ENCODE measurements at places on chromosomes 1 and 21.

- DNase-seq: no peak
Observed at GRCh38 chr1:208225954-208226937, 17.9 kb downstream of the PLXNA2 start.

- no peak for DNase-seq
Observed at GRCh38 chr1:185564816-185565215, 169.4 kb upstream of the HMCN1 start.

DNA sequence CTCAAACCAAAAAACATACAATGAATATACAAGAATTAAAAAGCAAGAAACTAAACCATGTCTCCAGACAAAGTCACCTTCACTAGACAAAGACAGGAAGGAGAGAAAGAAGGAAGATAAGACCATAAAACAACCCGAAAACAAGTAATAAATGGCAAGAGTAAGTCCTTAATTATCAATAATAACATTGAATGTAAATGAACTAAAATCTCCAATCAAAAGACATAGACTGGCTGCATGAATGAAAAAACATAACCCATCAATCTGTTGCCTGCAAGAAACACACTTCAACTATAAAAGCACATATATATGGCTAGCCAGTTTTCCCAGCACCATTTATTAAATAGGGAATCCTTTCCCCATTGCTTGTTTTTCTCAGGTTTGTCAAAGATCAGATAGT lies 100.8 kb upstream of the SAMSN1 start:
- DNase-seq: no peak

GRCh38 chr1:169201084-169201619 lies 94.7 kb downstream of the ATP1B1 start:
- DNase-seq: no peak

DNA sequence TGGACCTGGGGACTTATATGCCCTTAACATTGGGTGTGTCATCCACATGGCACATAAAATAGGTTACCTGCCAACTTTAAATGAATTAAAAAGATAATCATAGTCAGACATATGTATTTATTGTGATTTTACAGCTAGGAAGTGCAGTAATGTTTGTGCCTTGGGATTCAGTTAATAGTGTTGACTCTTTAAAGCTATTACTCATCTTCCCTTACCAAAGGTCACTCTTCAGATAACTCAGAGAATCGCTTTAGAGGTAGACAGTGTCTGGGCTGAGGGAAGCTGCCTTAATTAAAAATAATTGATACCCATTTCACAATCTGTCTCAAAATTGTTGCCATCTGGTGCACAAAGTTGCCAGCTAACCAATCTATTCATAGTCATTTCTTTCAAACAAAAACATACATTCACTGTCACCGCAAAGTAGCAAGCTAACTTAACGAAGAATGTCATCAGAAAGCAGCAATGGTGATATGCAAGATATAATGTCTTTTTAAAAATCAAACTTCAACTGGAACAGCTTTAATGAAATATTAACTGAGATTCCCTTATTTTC lies 3.0 kb upstream of the KRTAP15-1 start:
- DNase-seq: no peak

- no peak for DNase-seq
Observed at GRCh38 chr1:61141288-61142042, 59.1 kb downstream of the NFIA start.

- no peak for DNase-seq
Observed at GRCh38 chr1:84170171-84170570, 26.1 kb downstream of the PRKACB start.

DNA sequence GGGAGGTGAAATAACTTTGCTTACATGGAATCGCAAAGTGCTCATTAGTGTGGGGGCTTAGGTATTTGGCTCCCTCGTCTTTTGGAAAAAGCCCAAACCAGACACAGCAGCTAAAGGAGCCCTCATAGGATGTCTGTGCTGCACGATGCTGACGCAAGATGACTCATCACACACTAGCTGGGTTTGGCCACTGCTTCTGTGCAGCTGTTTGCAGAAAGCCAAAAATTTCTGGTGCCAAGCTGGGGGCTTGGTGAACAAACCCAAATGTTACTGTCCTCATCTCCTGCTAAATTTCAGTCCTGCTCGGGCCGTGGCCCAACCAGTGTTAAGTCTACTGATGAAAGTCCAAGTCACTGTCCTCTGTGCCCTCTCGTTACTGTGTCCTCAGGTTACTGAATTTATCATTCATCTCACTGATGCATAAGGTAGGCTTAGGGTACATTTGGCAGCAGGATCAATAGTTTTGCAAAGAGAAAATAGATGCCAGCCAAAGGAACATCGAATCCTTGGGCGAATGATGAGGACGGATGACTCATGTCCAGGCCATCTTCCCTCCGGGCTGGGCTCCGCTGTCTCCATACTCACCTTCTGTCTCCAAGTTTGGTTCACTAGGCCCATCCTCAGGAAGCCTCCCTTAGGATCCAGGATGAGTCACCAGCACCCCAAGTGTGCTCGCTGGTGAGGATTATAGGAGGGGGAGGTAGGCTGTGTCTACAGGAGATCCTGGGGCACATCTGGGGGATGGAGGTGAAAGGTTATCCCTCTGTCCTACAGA lies 177.7 kb downstream of the ADSS2 start:
- no peak for DNase-seq

GRCh38 chr1:100353071-100353801 lies 930 bp downstream of the CDC14A start:
- DNase-seq: no peak

GRCh38 chr21:44881198-44881872 lies 7.8 kb upstream of the PTTG1IP start:
- DNase-seq: no peak

DNA sequence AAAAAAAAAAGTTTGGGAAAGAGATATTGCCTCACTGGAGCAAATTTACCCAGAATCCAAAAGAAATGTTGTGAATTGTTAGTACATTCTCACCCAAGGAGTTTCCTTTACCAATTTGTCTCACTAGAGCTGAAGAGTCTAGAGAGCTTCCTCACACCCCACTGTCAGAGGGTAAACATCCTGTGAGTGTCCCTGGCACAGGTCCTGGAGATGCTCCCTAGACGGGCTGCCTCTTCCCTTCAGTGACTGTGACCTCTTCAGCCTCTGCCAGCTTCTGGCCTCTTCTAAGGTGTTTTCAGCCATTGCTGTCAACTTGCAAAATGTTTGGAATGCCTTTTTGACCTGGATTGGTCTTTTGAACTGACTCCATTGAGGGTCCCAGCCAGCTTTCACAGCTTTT lies 159.4 kb downstream of the DHRS3 start:
- DNase-seq: no peak

GRCh38 chr1:36961062-36961615 lies 73.2 kb downstream of the GRIK3 start:
- DNase-seq: no peak

DNA sequence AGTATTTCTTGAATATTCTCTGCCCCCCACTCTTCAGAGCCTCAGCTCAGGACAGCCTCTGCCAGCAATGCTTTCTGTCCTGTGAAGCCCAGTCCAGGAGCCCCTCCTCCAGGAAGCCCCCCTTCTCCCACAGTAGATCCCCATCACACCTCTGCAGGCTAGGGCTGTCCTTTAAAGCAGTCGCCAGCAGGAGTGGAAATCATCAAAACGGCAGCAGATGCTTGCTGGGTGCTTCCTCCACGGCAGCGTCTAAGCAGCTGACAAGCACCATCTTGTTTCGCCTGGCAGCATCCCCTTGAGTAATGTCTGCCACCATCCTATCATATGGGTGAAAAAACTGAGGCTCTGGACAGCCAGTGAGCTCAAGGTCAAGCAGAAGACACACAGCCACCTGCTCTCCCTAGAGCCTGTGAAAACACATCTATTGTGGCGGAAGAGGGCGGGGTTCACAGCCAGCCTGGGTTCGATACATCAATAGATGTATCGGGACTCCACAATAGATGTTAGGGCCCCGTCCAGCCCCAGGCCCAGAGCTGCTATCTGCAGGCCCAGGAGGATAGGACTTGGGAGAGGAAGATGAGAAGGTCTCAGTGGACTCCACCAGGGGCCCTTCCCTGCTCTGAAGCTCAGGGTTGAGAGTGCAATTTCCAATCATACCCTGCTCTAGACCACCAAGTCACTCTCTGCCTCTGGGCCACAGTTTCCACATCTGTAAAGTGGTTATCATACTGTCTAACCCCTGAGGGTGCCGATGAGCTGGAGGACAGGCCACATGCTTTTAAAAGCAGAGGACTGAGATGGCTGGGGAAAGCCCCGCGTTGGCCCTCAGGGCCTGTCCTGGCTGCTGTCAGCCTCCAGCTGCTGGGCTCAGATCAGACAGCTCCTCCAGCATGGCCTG lies 17.5 kb downstream of the RUNX3 start:
- DNase-seq: no peak

DNA sequence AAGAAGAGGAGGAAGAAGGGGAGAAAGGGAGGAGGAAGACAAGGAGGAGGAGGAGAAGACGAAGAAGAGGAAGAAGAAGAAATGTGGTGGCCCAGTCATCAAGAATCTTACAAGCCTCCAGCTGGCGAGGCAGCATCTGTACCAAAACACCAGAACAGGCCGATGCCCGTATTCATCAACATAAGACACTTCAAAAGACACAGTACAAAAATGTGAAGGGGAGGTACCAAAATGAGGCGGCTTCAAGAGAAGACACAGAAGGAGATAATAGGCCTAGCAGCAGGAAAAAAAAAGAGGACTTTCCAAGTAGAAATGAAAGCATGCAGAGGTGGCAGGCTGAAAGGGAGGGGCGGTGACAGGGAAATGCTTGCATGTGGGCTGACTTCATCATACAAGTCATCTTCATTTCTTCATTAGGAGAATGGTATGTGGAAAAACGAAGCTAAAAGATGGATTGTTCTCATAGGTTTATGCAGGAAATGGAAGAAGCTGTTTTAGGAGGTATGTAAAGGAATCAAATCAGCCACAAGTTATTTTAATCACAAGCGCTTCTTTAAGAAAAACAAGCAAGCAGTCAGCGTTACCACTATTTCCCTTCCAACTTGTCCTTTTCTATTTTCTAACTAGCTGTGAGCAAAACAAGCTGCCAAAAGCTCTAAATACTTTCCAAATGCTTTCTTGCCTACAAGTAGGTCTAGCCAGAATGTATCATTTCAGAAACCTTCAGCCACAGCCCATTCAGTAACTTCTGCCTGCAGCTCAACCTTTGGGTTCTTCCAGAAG lies 192.3 kb downstream of the SLC45A1 start:
- no peak for DNase-seq

DNA sequence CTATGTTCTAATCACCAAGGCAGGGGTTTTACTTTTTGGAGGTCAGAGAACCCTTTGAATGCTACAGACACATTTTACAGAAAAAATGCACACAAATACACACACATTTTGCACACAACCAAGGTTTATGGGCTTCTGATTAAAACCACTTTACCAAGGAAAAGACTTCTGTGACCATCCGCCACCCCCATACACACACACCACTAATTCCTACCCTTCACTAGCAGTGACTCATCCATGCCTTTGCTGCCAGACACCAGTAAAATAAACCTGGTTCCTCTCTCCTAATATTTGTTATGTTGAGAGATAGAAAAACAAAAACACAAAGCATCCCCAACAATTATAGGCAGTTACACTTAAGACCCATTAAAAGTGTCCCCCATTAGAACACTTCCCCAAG lies 12.9 kb downstream of the PIGM start:
- DNase-seq: no peak

- DNase-seq: no peak
Observed at GRCh38 chr1:90309806-90310205, 314.9 kb downstream of the ZNF326 start.

DNA sequence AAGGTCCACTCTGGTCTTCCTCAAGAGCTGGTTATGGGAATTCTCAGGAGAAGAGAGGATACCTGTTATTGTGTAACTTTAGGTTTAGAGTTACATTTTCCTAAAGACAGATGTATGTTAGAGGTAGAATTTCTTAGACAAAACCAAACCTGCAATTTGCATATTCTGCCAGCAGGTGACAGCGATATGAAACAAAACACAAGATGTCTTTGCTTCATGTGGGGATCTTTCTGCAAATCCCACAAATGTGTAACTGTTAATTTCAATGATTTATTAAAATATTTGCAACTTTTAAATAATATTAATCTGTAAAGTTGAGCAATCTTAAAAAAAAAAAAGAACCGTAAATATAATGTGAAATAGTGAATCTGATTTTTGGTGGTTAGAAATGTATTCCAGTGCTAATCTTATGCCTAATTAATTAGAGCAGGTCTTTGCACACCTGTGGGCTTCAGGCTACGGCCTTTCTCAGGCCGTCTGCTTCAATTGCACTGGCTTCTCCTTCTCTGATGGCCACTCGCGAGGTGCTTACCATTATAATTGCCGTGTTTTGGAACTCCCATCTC lies 33.4 kb downstream of the FAM78B start:
- no peak for DNase-seq

GRCh38 chr1:25724201-25724600 lies 75.8 kb upstream of the SELENON start:
- no peak for DNase-seq

DNA sequence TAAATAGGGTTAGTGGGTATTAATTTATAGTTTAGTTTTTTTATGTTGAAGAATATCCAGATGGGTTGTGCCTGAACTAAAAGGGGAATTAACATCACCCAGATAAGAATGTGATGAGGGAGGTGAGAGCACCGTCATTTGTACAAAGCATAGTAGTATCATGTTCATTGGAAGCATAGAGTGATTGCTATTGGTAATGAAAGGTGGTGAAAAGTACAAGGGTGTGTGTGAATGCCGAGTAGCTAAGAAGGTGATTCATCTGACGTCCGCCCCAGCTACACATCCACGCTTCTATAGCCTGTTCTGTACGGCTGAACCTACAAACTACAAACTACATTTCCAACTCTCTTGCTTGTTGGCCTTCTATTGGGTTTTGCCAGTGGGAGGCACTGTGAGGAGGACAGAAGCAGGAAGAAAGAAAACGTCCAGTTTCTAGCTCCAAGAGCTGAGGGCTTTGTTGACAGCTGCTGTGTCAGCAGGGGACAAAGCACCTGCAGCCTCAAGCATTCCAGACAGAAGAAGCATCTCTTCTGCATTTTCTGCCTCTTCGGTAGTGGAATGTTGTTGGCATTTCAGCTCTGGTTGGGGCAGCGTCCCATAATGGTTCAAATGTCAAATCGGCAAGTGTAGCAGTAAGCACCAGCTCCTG lies 404.8 kb downstream of the KCTD3 start:
- no peak for DNase-seq

- DNase-seq: no peak
Observed at GRCh38 chr1:92329347-92330129, 30.7 kb downstream of the RPAP2 start.

DNA sequence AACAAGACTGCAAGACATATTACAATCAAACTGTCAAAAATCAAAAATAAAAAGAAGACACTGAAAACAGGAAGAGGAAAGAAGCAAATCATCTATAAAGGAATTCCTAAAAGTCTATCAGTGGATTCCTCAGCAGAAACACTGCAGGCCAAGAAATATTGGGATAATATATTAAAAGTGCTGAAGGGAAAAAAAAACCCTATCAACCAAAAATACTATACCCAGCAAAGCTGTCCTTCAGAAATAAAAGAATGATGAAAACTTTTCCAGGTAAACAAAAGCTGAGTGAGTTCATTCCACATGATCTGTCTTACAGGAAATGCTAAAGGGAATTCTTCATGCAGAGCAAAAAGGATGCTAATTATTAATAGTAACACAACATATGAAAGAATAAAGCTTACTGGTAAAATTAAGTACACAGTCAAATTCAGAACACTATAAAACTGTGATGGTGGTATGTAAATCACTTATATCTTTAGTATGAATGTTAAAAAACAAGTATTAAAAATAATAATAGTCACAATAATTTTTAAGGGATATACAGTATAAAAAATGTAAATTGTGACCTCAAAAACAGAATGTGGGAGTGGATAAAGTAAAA lies 12.9 kb upstream of the ACP6 start:
- no peak for DNase-seq

- no peak for DNase-seq
Observed at GRCh38 chr1:185440877-185441276, 123.8 kb upstream of the IVNS1ABP start.
